ENCODE measurements at places on chromosomes 12 and 14.

- no peak for DNase-seq
Observed at GRCh38 chr14:87934185-87934584, 58.8 kb downstream of the GALC start.

- DNase-seq = no peak
Observed at GRCh38 chr14:106308839-106309389, 782.5 kb downstream of the TMEM121 start.

DNA sequence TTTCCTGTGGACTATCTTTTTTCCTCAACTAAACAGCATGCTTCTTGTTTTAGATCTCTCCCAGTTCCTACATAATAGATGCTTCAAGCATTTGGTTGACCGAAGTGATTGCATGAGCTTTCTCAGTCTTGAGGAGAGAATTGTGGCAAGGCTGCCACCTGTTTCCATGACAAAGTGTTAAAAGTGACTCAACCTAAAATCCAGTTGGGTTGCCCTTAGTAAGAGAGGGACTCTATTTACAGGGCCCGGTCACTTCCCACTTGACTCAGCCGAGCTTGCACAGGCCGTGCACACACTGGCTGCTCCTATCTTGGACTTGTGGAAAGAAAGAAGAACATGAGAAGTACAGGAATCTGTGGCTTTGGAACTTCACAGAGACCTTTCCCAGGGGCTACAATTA, 2.1 kb upstream of the B4GALNT3 start:
- no peak for DNase-seq

GRCh38 chr12:88172844-88173407, 30.8 kb downstream of the TMTC3 start:
- no peak for DNase-seq

DNA sequence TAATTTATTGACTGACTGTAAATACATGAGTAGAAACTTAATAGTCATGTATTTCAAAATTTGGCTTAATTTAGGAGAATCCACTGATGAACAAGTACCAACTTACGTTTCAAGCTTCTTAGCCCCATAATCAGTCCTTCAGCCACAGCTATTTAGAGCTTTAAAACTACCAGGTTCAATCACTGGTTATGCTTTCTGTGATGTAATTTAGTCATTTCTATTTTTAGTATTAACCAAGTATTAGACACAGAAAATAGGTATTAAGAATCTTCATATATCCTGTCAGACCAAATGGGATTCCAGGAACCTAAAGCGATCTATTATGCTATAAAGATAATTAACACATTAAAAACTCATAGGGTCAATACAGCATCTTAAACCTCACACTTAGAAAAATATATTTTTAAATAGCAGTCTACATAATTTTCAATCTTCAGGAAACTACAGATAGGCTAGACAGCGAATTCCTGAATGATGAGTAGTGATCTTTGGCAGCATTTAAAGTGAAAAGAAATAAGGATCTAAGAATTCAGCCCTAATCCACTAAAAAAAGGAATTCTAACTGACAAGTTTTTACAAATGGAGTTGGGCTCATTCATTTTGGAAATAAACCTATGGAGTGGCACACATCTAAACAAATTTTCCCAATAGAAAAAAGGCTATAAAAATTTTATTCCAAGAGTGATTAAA, 51.5 kb downstream of the ZC3H14 start:
- DNase-seq = no peak

DNA sequence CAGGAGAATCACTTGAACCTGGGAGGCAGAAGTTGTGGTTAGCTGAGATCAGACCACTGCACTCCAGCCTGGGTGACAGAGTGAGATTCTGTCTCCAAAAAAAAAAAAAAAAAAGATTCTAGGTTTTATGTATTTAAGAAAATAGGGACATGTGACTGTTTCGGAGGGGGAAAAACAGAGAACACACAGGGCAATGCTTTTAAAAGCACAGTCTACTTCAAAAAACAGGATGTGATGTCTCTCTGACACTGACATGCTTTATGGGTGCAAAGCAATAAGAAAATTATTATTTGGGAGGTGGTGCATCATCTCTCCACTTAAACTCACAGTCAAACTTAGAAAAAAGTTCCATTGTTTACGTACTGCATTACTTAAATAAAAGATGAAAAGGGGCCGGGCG, 28.7 kb downstream of the CLIP1 start:
- DNase-seq = no peak

DNA sequence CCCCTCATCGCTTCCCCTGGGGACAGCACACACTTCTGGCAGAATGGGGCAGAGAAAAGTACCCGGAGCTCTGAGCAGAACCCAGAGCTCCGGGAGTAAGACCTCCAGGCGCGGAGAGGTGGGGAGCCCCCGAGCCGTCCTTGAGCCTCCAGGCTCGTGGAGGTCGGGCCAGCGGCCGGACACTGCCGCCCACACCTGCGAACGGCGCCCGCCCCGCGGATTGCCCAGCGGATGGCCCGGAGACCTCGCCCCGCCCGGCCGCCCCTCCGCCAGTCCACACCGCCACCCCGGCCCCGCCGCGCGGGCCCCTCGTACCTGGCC, 344 bp downstream of the SPTLC2 start:
- DNase-seq = no peak

DNA sequence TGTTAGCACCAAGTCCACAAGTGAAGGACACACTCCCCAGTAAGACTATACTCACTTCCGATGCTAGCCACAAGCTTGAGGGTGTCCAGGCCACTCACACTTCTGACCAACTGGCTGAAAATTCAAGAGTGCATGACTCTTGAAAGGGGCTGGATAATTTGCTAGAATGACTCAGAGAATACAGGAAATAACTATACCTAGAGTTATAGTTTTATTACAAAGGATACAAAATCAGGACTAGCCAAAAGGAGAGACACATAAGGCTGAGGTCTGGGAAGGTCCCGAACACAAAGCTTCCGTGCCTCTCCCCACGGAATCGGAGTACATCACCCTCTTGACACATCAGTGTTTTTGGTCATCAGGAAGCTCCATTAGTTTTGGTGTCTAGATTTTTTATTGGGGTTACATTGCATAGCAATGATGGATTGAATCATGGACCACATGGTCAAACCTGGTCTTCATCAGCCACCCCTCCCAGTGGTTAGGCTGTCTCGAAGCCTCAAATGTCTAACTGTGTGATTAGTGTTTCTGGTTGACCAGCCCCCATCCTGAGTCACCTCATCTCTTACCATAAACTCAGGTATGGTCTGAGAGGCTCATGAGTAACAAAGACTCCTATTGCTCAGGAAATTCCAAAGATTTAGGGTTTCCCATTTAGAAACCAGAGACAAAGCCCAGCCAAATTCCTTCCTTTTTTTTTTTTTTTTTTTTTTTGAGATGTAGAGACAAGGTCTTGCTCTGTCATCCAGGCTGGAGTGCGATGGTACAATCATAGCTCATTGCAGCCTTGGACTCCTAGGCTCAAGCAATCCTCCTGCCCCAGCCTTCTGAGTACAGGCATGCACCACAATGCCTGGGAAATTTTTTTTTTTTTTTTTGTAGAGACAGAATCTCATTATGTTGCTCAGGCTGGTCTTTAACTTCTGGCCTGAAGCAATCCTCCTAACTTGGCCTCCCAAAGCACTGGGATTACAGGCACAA, 472.0 kb upstream of the TBX3 start:
- no peak for DNase-seq

DNA sequence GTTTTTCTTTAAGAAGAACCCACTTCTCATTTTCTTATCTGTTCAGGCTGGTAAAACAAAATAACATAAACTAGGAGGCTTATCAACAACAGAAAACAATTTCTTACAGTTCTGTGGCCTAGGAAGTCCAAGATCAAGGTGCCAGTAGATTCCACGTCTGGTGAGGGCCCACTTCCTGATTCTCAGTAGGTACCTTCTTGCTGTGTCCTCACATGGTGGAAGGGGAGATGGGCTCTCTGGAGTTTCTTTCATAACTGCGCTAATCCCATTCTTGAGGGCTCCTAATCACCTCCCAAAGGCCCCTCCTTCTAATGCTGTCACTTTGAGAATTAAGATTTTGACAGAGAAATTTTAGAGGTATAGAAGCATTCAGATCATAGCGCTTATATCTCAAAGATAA, 33.4 kb downstream of the TXNRD1 start:
- DNase-seq = no peak

DNA sequence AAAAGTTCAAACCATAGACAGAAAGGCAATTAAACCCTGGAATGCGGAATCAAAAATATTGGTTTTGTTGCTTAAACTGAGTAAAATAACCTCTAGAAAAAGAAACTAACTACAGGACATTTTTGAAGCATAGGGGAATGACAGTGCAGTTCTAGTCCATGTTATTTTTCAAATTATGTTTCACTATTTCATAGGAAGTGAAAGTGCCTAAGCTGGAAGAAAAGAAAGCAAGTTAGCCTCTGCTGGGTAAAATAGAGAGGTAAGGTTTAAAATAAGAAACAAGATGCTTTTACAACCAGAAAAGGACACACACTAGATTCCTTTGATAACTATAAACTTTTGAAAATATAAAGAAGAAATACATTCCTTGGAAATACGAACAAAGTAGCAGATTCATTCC, 1.1 kb downstream of the CLECL1 start:
- DNase-seq = no peak

DNA sequence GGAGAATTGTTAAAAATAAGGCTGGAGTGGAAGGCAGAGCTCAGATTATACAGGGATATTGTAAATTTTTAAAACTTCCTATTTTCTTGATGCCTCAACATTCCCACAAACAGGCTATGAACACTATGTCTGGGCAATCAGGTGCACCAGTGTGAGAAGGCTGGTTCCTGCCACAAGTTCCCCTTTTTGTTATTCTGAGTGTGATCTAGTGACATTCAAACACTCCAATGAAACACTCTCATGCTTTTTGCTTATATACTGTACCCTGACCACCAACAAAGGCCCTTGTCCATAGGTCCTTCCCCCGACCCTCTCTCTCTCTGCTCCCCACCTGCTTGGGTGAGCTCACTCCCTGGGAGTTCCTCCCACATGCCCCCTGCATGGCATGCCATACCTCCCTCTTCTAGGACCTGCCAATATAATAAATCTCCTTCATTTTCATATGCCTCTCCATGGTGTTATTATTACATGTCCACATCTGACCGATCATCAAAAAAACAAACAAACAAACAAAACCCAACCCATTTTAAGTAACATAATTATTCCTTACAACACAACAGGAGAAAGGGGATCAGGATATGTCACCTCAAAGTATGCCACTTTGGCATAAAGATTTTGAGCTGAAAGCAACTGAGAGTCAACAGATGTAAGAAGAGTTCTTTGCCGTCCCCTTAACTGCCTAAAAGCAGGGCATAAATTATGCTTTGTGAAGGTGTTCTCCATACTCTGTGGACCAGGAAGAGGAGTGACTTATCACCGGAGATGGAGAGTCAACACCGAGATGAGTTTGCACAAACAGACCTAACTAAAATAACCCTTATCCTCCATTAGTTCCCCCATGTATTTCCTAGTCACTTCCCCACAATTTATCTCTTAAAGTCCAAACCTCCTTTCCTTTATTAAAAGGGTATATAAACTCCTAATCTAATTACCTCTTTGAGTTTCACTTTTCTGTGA, 42.5 kb upstream of the CATSPERB start:
- DNase-seq = no peak

DNA sequence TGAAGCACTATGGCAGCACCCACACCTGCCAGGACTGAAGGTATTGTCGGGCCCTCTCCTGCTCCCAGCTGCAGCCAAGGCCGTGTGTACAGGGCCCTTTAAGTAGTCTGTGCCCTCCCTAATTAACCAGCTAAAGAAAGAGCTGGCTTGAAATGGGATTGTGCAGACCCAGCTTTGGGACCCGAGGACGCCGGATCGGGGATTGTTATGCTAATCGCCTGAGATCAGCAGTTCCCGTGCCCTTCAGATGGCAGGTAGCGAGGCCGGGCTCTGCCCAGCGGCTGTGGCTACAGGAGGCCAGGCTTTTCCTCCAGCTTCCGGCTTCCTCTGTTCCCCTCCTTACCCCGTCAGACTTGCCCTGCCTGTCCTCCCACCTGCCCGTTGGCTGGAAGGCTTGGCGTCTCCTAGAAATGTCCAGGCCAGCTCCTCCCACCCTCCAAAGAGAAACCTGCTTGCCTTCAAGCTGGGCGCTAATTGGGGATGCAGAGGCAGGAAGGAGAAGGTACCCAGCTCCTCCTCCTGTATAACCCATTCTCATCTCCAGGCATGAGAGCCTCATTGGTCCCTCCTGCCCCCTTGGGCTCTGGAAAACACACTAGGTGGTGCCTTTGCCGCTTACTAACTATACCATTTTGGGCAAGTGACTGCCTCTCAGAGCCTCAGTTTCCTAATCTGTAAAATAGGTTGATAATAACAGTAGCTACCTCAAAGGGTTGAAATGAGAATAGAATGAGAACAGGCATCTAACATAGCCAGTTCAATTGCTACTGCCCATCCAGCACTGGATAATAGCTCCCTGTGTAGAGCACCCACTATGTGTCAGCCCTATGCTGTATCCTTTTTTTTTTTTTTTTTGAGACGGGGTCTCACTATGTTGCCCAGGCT, 25.8 kb upstream of the MSI1 start:
- peak; percentile 87 for DNase-seq

GRCh38 chr12:98073610-98074009, 441.8 kb upstream of the TMPO start:
- no peak for DNase-seq

DNA sequence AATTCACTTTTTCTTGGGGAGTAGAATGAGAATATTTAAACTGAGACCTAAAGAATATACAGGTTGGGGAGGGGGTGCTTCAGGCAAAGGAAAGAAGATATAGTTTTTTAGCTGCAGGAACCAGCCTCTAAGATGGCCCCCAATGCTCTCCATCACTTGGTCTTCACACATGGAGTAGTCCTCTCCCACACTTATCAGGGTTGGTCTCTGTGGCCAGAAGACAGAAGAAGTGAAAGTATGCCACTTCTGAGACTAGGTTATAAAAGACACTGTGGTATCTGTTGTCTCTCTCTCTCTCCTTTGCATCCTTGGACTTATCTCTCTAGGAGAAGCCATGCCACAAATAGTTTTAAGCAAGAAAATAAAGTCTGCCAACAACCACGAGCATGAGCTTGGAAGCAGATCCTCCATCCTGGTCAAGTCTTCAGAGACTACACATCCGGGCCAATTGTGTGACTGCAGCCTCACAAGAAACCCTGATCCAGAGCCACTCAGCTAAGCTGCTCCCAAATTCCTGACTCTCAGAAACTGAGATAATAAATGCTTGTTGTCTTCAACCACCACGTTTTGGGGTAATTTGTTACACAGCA, 18.0 kb downstream of the PUS7L start:
- no peak for DNase-seq

DNA sequence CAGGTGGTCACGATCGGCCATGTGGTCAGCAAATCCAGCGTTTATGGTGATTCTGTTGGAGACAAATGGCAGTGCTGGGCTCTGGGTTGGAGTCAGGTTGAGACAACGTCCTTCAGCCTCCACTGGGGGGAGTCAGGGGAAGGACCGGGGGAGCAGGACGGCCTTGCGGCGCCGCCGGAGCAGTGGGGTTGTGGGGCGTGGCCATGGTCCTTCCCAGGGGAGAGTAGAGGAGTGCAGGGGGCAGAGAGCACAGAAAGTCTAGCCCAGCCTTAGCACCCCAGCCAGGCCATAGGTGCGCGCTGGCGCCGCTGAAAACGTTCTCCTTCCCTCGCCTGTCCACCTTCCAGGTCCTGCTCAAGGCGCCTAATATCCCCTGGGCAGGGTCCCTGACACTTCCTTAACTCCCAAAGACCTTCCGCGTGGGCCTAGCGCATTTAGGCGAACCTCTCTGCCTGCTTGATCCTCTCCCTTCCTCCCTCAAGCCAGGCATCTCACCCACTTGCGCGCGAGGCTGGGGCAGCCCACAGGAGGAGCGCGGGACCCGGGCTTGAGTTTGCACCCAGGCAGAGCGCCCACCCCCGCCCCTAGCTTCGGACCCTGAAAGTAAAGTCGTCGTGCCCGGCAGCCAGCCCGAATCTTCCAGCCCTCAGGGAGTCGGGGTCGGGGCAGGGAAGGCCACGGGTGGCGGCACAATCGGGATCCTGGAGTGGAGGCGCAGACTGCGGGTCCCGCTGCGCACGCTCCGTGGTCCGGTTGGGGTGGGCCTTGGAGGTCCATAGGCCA, 3.1 kb upstream of the KIF26A start:
- DNase-seq = no peak

Measured in prostate gland (tissue), 2 donors.